ENCODE measurements at places on chromosomes 11 and 22.

GRCh38 chr11:14075118-14076078 is 112.9 kb downstream of the SPON1 start:
- no peak for DNase-seq

- no peak for DNase-seq
Observed at GRCh38 chr11:88068848-88069554, 106.2 kb downstream of the RAB38 start.

DNA sequence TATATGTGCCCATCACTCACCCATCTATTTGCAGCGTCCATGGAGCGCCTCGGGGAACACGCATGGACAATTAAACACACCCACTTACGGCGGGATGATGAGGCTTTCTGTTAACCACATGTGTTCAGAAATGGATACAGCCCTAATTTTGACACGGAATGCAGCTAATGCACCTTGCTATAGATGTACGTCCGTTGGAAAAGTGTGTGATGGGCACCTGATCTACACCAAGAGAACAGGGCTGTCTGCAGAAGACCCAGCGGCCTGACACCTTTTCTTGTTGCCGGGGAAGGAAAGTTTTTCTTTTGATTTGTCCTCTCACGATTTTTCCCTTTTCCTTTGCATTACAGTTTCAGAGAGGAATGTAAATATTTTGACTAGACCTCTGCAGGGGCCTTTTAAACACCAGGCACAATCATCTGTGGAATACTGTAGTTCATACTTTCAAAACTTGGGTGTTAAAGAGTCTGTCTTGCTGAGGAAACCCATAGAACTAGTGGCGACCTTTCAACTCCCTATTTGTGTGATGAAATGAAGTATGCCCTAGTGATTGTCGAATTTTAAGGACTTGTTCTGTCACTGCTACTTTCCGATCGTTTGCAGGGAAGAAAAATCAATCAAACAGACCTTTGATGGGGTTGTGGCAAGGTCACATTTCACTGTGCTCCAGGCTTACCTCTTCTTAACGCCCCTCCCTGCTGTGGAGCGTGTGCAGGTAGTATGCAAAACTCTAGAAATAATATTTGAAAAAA is 16.5 kb upstream of the PAX6 start:
- DNase-seq, result peak; percentile 21

- DNase-seq, result no peak
Observed at GRCh38 chr11:120272303-120272702, 32.4 kb downstream of the POU2F3 start.

GRCh38 chr11:85377901-85378300 is 249.2 kb downstream of the DLG2 start:
- no peak for DNase-seq
